ENCODE measurements at places on chromosomes 11 and 22.

GRCh38 chr22:25146307-25146706 lies 53.4 kb upstream of the CRYBB3 start:
- DNase-seq = no peak

DNA sequence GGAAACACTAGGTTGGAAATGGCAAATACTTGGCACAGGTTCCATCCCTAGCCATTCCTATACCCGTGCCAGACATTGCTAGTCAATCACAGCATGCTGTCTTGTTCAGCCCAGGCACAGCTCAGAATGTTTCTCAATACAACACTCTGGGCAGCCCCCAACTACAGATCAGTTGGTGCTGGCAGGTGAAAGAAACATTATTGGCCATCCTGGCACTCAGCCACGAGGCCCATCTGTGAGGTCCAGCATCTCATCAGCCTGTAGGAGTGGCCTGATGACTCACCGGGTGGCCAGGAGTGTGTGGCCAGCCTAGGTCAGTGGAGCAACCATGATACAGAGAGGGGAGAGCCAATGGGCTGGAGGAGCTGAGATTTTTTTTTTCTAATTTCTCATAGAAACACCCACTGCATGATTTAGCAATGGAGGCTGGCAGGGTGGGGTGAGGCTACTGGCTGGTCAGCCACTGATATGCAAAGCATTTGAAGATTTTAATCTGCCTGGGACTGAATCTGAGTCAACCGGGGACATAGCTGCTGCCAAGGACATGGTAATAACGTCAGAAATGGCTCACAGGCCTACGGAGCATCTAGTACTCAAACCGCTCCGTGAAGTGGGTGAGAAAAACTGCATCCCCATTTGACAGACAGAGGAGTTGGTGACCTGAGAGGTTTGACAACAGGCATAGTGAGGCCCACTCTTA lies 5.4 kb downstream of the MYO18B start:
- no peak for DNase-seq

GRCh38 chr22:35407362-35407761 lies 7.4 kb downstream of the MCM5 start:
- DNase-seq = no peak

- peak; percentile 22 for DNase-seq
Measured at GRCh38 chr11:62337303-62338181, at the start of gene ASRGL1. ASRGL1 (plus strand) TSS chr11:62337448; CDS start chr11:62337978, 530 bp downstream.

DNA sequence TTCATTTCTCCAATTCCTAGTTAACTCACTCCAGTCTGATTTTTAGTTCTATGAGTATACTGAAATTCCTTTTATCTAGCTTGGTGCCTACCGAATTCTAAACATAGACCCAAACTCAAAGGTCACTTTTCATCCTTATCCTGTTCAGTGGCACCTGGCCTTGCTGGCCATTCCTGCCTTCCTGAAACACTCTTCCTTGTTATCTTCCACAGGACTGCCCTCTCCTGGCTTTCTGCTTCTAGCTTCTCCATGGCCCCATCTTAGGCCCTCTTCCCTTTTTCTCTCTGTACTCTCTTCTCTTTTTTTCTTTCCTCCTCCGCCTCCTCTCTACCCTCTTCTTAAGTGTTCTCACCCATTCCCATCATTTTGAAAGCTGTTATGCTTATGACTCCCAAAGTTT lies 87.3 kb downstream of the WNT11 start:
- no peak for DNase-seq

DNA sequence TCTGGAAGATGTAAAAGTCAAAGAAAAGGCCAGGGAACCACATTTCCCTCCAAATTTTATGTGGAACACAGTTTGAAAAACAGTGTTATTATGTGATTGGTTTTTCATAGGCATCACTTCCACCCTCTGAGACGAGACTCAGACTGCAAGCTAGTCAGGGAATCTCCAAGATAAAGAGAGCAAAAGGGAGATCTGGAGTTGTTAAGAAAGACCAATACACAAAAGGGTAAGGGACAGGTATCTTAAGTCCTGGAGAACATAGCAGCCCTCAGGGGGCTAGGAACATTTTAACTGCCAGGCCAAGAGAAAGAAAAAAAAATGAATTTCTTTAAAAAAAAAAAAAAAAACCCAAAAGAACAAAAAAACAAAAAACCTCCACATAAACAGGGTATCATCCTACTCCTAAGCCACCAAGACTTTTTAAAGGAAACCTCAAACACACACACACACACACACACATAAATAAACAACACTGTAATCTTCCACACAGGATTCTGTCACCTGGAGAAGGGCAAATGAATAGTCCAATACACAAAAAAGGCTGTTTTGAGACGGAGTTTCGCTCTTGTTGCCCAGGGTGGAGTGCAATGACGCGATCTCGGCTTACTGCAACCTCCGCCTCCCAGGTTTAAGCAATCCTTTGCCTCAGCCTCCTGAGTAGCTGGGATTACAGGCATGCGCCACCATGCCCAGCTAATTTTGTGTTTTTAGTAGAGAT lies 44.5 kb downstream of the CELF1 start:
- no peak for DNase-seq

DNA sequence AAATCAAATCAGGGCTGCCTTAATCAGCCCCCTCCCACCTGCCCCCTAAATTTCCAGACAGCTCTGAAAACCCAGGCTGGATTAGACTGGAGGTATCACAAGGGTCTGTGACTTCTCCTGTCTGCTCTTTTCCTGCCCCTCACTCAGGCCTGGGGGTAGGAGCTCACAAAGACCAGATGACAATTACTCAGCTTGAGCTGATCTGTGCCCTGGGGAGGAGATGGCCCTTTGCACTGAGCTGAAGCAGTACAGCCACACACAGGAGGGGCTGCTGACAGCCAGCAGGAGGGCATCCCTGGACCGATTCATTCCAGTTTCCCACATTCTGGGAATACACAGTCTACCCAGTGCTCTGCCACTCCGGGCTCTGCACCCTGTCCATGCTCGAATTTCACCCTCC lies 4.2 kb downstream of the ABCC8 start:
- DNase-seq = no peak

- DNase-seq = peak; percentile 70
Measured at GRCh38 chr22:17171153-17172028, 12.3 kb upstream of the HDHD5 start.

DNA sequence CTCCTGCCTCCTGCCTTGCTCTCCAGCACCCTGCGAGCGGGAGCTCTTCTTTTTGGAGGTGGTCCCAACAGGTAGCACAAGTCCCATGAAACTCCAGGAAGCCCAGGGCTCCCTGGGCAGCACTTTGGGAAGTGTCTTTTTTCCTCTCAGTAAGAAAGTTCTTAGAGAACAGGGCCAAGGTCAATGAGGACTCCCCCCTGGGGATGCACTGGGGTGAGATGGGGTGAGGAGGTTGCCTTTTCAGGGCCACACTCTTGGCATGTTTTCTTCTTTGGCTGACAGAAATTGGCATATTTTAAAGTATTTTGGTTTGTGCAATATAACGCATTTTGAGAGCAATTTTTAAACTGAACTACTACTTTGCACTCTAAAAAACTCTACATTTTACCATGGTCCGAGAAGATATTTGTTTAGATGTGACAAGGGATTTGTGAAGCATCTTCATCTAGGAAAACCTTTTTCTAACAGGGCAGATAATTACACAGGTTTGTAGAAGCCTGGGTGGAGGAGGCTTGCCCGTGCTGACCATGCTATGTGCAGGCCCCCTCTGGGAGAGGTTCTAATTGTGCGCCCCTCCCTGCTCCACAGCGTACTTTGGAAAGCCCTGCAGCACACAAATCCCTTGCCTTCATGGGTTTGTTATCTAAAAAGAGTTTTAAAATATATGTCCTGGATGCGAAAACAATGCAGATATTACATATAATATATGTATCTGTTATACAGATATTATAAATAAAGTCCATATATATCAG lies 140.4 kb downstream of the WNT7B start:
- DNase-seq = no peak

- no peak for DNase-seq
Measured at GRCh38 chr22:49663311-49663711, 164.4 kb downstream of the BRD1 start.

- no peak for DNase-seq
Measured at GRCh38 chr11:64755681-64756361, 4.0 kb downstream of the PYGM start.

GRCh38 chr11:2194877-2195755 lies 23.5 kb upstream of the TH start:
- no peak for DNase-seq

DNA sequence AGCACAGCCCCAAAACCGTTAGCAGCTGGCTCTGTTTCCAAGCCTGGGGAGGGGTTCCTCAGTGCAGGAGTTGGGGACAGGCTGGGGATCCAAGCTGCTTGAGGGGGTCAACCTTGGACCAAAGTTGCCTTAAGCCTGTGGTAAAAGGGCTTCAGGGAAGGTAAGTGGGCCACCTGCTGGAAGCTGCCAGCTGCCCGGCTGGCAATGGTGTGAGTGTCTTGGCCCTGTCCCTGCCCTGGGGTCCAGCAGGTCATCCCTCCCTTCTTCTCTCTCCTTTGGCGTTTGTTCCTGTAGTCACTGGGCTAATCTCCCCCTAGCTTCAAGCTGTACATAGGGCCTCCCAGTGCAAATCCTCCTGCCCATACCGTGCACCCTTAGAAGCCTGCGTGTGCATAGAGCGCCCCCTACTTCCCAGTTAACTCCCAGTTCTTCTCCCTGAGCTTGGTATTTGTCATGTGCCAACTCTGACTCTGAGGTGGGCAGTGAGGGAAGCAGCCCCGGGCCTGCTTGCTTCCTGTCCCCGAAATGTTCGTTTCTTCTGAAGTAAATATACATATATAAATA lies 4.4 kb downstream of the TMEM258 start:
- DNase-seq = peak; percentile 7

DNA sequence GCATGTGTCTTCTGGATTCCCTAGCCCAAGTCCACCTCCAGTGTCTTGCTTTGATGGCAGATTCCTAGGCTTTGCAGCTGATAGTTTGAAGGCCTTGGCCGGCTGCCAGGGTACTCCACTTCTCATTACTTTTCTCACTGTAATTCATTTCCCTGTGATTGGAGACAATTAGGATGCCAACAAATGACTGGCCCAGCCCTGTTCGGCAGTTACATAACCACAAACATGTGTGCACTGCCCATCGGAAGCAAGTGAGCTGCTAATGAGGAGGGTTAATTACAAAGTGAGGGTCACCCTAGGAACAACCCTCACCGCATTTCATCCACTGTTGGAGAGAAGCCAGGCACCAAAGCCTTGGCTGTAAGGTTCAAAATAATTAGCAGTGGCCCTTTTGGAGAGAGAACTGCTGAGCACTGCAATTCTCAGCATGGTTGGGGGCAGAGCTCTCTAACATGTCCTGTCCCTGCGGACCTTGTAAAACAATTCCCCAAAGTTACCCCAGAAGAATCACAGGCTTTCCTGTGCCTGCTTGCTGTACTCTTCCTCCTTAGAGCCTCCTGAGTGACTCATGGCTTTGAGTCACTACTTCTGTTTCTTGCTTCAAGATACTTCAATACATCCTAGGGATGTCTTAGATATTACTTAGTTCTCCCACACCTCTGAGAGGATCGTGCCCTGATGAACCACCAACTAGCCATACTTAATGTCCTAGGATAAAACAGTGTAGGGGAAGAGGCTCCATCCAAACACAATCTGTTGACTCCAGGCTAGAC lies 109.7 kb upstream of the GALNT18 start:
- no peak for DNase-seq

GRCh38 chr22:48403521-48404403 lies 1423.9 kb downstream of the BRD1 start:
- DNase-seq = no peak
